ENCODE measurements at places on chromosomes 4 and X. TPM values are rescaled to one million over a fixed set of nuclear protein-coding genes. Genes with fewer than 3 reads are reported as not detected.

The BRS3 gene
- not detected for total RNA-seq

The FRG2 gene
- not detected for total RNA-seq

The NXT2 gene
- total RNA-seq = 11.3 TPM

The ADAD1 gene
- not detected for total RNA-seq

The ZNF141 gene
- 19.9 TPM for total RNA-seq

The PPARGC1A gene
- not detected for total RNA-seq

The DAPP1 gene
- total RNA-seq = not detected

The NIPAL1 gene
- total RNA-seq = 0.80 TPM

The RTL3 gene
- not detected for total RNA-seq

The KIAA1210 gene
- total RNA-seq = not detected

The SPACA5 gene
- total RNA-seq = not detected

The GAGE12F gene
- not detected for total RNA-seq

The EREG gene
- total RNA-seq = not detected

The NEIL3 gene
- total RNA-seq = 14.1 TPM

The C1QTNF7 gene
- not detected for total RNA-seq

The ACE2 gene
- total RNA-seq = not detected

The CLGN gene
- total RNA-seq = 0.13 TPM

The ADH1A gene
- total RNA-seq = not detected

The RBM41 gene
- 21.0 TPM for total RNA-seq

The CLDN2 gene
- total RNA-seq = not detected

The MAP3K15 gene
- total RNA-seq = 0.13 TPM

The NUDT11 gene
- 9.0 TPM for total RNA-seq

The MPP1 gene
- total RNA-seq = 23.0 TPM

The UGT2B17 gene
- not detected for total RNA-seq

The SLITRK4 gene
- 64.4 TPM for total RNA-seq

The RPS6KA6 gene
- 0.40 TPM for total RNA-seq

The HSFX3 gene
- total RNA-seq = not detected

The CRMP1 gene
- total RNA-seq = not detected

The SCLT1 gene
- total RNA-seq = 21.0 TPM

The PAK3 gene
- 1.1 TPM for total RNA-seq

The SMARCA1 gene
- 18.4 TPM for total RNA-seq

The CT45A2 gene
- not detected for total RNA-seq

The PRDM8 gene
- total RNA-seq = 0.66 TPM

The MID1 gene
- 30.5 TPM for total RNA-seq

The GABRA4 gene
- total RNA-seq = not detected

The TMEM192 gene
- total RNA-seq = 21.8 TPM

Data from thoracic aorta endothelial cell (primary cell).